ENCODE measurements at places on chromosomes 13 and 19. TPM values are rescaled to one million over a fixed set of nuclear protein-coding genes. Genes with fewer than 3 reads are reported as not detected.

GRCh38 chr13:77310161-77310560 is 16.7 kb downstream of the MYCBP2 start:
- H3K4me1 ChIP-seq = peaks cover 13% of the 10 kb centered on the region
- no peaks in the 10 kb centered on the region for H3K36me3 ChIP-seq
- H3K27ac ChIP-seq = no peak overlapping the region
- no peaks in the 10 kb centered on the region for H3K27me3 ChIP-seq

DNA sequence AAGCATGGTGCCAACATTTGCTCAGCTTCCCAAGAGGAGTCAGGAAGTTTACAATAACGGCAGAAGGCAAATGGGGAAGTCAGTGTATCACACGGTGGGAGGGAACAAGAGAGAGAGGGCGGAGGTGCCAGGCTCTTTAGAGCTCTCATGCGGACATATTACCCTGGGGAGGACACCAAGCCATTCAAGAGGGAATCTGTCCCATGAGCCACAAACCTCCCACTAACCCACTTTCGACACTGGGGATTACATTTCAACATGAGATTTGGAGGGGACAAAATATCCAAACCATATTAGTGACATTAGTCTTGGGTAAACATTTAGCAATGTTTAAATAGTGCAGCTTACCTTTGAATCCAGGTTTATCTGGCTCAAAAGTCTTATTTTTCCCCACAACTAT is 69.9 kb downstream of the SLAIN1 start:
- H3K4me3 ChIP-seq = no peak overlapping the region
- H3K27ac ChIP-seq = no peak overlapping the region
- H3K4me1 ChIP-seq = no peaks in the 10 kb centered on the region
- DNase-seq = no peak

DNA sequence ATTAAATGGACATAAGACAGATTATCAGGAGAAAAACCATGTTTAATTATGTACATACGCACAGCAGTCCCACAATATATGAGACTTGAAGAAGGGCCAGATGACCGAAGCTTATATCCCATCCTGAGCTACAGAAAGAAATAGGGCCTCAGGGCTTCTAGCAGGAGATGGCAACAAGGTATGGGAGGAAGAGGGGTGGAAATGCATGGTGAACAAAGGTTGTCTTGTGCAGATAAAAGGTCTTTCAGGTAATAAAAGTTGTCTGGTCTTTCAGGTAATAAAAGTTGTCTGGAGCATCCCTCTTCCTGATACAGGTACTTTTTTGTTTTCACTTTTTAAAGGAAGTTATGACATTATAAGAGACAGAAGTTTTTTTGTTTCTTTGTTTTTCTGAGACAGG is 15.4 kb upstream of the GTF3A start:
- H3K4me3 ChIP-seq = no peak overlapping the region
- no peak for DNase-seq
- peaks cover 2% of the 10 kb centered on the region for H3K4me1 ChIP-seq
- H3K27ac ChIP-seq = no peak overlapping the region
- H3K27me3 ChIP-seq = peaks cover 25% of the 10 kb centered on the region

The ZNF628 gene
- total RNA-seq = 1.5 TPM

Data from osteoblast (primary cell).